ENCODE measurements at places on chromosomes 1 and 21.

DNA sequence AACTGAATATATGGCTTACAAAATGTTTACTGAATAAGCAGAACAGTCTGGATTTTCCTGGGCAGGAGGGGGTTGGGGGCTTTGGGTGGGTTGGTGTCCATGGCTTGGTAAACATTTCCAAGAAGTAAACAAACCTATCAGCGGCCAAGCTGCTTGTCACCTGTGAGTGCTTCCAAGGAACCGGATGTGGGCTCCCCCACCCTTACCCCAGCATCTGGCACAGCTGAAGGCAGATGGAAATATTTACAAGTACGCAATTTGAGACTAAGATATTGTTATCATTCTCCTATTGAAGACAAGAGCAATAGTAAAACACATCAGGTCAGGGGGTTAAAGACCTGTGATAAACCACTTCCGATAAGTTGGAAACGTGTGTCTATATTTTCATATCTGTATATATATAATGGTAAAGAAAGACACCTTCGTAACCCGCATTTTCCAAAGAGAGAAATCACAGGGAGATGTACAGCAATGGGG lies at the start of gene CLCA1:
TSS of gene CLCA1 (plus strand) at position 427 of the 477 bp plus-strand sequence. CDS start at position 472, 45 bp downstream.
- DNase-seq, result no peak

DNA sequence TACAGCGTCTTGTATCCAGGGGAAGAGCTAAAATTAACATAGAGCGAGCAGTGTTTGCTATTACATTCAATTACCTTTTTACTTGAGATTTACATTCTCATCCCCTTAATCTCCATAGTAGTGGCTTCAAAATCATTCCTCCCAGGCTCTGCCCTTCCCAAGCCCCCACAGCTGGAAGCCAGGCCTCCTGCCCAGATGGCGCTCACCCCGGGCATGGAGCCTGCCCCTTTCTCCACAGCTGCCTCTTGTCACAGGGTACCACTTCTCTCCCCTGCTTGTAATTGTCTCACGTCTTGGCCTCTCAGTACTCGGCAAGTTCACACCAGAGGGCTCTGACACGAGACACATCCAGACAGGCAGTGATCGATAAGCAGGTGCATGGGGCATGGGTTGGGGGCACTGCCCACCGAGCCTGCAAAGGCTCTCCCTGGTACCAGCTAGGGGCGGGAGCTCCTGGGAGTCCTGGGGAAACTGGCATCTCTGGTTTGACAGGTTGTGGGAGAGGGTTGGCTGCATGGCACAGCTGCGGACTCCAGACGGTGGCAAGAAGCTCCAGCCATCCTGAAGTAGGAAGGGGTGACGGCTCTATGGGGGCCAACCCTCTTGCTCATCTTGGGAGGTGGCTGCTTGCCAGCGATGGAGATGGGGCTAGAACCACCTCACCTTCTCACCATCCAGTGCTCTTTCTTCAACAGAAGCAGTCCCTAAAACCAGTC lies 20.1 kb downstream of the CASZ1 start:
- no peak for DNase-seq

- DNase-seq, result no peak
Measured at GRCh38 chr1:241357366-241358340, 648 bp upstream of the RGS7 start.

GRCh38 chr1:213466541-213466940 lies 415.5 kb downstream of the RPS6KC1 start:
- no peak for DNase-seq

DNA sequence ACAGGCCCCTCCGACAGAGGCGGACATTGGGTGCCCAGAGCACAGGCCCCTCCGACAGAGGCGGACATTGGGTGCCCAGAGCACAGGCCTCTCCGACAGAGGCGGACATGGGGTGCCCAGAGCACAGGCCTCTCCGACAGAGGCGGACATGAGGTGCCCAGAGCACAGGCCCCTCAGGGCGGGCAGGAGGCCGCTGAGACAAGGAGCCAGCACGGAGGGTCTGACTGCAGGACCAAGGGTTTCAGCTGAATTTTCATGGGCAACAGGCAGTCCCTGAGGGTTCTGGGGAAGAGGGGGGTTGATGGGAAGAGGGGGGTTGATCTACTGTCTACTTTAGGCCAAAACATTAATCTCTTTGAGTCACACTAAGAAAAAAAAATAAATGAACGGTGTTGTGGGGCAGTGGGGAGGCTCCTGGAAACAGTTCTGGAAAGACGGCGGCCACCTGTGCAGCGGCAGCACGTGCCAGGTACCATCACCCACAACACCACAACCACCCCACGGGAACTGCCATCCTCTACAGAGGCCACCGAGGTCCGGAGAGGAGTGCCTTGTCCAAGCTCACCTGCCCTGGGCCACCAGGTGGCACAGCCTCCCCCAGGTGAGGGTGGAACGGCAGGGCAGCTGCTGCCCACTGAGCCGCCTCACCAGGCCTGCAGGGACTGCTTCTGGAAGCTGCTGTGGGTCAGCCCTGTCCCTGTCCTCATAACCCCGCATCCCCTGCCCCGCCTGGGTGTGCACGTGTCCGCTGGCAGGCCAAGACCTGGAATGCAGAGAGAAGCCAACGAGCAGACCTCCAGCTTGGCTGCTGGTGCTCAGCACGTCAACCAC lies 20.5 kb downstream of the PRDM15 start:
- DNase-seq, result no peak

DNA sequence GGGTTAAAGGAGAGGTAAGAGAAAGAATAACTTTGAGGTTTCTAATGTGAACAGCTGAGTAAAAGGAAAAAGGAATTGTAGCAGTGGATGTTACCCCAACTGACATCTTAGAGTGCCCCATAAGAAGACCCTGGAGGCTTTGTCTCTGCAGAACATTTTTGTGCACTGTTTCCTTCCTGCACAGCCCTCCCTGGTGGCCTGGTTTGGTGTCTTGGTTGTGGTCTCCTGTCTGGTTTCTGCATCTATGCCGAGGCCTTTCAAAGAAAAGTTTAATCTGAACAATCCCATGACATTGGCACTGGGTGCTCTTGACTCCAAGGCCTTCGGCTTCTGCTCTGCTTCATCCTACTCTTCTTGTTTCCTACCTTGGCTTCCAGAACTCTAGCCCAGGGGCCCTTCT lies 57.8 kb downstream of the RHOU start:
- no peak for DNase-seq

GRCh38 chr1:245432228-245432875 lies 277.6 kb downstream of the KIF26B start:
- DNase-seq, result no peak

DNA sequence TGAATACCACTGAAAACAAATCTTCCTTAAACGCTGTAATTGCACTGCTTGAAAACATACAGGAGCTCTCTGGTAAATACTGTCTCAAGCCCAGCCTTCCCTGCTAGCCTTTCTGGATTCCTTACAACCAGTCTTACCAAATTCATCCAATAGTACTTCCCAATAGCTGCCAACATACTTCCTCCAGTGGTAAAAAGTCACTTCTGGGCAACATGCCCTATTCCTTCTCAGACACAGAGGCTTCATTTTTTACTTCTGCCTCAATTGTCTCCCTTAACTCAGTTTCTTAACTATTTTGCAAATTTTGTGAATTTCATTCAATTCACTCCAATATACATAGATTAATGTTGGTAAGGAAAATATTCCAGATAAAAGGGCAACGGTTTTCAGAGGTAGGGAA lies 166.3 kb downstream of the TBX15 start:
- DNase-seq, result no peak

GRCh38 chr1:219347376-219347775 lies 173.7 kb downstream of the LYPLAL1 start:
- no peak for DNase-seq

DNA sequence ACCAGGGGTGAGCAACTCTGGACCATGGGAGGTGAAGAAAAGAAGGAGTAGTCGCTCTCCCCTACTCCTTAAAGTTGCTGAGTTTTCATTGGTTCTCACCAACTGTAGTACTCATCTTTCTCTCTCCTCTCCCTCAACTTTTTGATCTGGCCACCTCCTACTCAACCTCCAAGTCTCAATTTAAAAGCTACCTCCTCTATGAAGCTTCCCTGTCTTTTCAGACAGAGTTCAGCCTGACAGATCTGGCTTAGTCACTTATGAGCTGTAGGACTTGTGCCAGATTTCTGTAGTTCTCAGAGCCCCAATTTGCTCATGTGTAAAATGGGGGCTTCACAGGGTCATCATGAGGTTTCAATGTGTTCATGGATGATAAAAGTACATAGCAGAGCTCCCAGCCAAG lies 34.5 kb upstream of the HTR1D start:
- DNase-seq, result no peak

DNA sequence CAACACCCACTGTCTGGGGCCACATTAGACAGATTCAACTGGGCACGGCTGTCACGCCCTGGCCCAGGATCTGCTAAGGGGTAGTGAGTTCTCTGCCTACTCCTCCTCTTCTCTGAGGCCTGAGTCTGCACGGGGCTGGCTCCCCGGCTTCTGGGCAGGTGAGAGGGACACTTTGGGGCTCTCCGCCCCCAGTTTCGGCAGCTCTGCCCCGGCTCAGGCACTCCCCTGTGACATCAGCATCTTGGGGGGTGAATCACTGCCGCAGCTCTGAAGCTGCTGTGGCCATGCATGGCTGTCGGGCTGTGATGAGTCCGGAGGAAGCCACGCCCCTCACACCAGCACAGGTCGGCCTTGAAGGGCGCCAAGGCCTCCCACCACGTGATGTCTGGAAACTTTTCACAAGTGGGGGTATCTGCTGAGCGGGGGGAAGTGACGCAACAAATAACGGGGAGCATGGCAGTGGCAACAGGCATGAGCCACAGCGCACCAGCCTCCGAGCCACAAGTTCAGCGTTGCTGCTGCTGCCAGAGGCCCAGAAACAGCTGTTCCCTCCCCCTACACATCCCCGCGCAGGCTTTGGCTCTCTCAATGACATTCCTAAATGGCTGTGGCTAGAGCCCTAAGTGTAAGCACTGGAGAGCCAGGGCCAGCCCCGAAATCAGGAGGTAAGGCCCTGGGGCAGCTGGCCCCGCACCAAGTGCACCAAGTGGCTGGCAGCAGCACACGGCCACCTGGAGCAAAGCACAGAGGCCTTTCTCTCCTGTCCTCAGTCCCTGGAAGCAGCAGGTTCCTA lies 26.3 kb downstream of the ZBTB17 start:
- DNase-seq, result peak; percentile 93

DNA sequence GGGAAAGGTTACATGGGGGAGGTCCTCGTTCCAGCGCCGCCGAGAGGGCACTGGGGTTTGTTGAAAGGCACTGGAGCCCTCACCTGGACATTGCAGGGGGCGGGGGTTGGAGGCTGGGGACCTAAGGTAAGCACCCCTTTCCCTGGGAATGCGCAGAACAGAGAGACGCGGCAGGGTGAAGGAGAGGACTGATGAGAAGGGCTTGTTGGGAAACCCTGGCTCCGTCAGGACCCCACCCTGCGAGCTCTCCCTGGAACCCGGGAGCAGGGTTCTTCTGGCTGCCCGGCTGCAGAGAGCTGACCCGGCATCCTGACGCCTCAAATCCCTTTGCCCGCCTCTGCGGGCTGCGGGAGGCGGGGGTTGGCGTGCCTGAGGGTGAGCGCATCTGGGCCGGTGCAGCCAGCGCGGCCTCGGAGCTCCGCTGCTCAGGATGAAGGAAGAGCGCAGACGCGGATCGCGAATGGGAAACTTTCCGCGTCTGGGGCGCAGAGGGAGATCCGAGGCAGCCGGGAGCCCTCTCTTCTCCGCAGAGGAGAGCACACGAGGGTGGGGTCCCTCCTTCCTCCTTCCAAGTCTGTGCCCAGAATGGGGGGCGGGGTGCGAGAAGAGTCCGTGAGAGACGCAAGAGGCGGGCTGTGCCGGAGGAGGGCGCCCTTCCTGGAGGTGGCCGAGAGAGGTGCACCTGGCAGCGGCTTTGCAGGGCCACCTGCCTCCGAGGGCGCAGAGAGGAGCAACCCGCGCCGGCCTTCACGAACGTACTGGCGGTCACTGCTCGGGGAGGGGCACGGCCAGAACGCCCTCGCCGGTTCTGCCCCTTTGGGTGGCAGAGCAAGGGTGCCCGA lies 2.4 kb downstream of the IGSF21 start:
- no peak for DNase-seq

DNA sequence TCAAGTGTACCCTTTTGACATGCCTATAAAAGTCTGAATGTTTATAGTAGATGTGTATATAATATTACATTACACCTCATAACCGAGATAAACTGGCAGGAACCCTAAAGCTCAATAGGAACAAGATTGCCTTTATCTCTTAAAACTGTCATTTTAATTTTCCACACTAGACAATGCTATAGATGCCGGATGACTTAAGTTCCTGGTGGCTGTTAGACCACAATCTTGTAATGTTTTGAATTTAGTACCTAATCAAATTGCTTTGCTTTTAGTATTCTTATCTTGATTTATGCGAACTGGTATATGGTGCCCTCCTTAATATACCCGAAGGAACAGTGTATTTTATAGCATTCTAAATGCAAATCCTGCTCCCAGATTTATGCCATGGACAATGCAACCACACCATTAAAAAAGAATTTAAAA lies 1397.0 kb upstream of the ADGRL4 start:
- DNase-seq, result no peak
